Activated T-helper 1 cell treated with Interleukin-2 at 50 U/mL for 16 hours (primary cell): ENCODE measurements at places on chromosomes 12 and 14.

- no peak for DNase-seq
These were observed 70.5 kb downstream of the VCPKMT start for GRCh38 chr14:50045837-50046236.

GRCh38 chr14:84080944-84081343, 1449.0 kb upstream of the FLRT2 start:
- no peak for DNase-seq

DNA sequence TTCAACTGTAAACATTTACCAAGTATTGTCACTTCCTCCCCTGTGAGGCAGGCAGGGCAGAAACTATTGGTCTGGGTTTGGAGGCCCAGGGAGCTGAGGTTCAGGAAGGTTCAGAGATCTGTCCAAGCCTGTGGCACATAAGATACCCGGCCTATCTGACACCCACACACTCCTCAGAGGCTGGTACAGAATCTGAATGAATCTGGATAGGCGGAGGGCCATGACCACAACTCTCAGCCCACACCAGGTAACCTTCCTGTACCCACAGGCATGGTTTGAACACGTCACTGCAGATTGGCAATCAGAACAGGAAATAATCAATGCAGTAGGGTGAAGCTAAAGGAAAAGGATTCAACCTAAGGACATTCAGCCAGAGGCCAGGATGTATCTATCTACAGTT, 92.8 kb upstream of the TMCC3 start:
- DNase-seq = no peak

DNA sequence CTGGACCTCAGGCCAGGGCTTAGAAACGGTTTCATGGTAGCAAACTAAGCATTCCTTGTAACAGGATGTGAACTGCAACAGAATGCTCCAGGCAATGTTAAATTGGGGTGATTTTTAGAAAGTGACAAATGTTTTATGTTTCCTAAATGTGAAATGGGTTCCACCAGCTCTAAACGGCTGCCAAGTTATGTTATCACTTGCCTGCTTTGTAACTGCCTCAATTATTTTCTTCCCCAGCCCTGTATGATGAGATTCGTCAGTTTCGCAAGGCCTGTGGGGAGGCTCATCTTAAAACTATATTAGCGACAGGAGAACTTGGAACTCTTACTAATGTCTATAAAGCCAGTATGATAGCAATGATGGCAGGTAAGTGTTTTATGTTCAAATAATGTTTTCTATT, 70.9 kb downstream of the DERA start:
- DNase-seq = no peak

DNA sequence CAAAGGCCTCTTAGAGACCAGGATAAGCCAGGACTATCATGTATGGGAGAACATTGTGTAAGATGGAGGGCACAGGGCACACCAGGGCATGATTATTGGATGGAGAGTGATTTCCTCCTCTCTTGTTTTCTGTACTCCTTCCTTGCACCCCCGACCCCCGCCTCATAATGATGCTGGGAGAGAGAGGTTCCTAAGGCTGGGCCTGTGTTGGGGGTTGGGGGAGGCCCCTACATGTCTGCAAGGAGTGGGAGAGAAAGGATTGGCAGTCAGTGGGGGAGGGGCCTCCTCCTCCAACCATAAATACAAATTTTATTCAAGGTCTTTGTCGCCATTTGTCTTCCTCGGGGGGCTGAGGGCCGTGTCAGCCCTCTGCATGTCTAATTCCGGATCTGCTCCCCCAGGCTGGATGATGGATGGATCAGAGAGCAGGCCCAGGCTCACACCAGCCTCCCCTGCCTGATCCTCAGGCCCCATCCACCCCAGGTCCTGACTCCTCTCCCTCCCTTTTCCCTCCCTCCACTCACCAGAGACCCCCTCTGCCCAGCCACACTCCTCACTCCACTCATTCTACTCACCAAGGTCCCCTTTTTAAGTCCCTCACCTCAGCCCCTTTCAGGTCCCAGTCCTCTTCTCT, 2.0 kb upstream of the C1QL4 start:
- no peak for DNase-seq

DNA sequence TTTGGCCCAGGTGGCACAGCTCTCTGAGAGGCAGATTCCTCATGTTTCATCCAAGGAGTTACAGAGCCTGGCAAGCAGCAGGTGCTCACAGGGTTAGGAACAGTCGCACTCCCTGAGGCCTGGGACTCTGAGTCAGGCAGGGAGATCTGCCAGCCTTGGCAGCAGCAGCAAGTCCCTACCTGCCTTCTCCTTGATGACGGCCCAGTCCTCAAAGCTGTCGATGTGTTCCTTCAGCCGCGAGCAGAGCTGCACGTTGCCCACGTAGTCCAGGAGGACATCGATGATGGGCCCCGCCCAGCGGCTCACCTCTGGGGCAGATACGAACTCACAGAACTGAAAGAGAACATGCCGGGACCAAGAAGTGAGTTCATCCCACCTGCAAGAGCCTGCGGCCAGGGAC, 10.4 kb downstream of the FAM181A start:
- no peak for DNase-seq

DNA sequence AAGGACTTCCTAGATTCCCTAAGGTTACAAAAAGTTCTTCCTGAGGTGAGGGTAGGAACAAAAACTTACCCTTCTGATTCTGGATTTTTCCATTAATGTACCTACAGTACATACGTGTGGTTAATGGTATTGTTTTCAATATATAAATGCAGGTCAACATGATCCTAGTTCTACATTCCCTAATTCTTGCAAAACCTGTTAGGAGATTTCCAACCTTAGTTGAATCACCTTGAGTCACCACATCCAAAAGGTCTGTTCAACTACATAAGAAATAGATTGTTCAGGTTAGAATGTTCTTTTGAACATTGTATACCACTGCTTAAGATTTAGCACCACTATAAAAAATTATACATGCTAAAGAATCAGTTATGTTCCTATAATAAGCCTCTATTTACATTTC, 118.9 kb downstream of the GARIN6 start:
- no peak for DNase-seq

DNA sequence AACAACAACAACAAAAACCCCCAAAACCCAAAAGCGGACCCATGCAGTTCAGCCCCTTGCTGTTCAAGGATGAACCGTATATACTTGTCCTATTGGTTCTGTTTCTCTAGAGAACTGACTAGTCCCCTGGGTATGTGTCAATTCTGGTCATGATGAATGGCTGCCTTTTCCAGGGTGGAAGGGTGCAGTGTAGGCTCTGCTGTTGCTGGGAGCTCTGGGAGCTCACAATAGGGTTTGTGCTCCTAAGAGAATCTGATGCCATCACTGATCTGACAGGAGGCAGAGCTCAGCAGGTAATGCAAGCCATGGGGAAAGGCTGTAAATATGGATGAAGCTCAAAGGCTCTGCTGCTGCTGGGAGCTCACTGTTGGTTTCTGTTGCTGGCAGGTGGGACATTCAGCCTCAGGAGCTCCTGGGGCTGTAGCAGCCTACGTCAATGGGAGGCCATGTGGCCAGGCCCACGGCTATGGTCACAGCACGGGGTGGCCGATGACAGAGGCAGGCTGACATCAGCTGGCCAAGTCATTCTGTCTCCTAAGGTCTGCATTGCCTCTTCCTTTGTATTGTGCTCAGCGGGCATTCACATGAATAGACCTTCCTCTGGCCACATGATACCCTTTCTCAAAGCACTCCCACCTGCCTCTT, 37.9 kb downstream of the DLK1 start:
- no peak for DNase-seq

- DNase-seq = no peak
These were observed 2.1 kb downstream of the SLC39A2 start for GRCh38 chr14:21001218-21001617.

GRCh38 chr14:40656311-40656710, 950.4 kb upstream of the LRFN5 start:
- DNase-seq = no peak

DNA sequence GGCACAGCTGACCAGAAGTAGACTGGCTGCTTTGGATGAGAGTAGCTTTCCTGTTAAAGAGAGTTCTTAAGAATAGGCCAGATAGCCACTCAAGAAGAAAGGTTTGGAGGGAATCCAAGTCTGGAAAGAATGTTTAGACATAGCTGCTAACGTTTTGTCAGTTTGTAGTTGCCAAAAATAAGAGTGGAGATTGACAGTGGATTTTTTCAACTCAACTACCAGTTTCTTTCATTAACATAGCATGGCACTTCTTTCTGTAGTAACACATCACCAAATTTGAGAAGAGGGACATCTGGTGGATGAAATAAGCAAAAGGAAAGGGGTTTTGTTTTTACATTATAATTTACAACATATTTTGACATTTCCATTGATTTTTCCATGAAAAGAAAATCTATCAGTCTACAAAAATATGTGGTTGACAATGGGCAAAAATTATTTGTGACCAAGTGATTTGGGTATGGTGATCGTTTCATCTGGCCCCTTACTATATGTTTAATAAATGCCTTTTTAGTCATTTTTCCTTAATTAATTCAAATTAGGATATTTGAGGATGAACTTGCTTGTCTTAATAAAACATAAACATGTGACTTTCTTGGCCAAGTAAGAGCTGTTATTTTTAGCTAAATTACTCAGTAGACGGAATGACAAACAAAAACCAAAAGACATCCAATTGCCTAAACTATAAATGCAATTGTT, 71.1 kb downstream of the PTPRR start:
- no peak for DNase-seq

GRCh38 chr12:119308708-119309456, 25.6 kb upstream of the CCDC60 start:
- DNase-seq = no peak

DNA sequence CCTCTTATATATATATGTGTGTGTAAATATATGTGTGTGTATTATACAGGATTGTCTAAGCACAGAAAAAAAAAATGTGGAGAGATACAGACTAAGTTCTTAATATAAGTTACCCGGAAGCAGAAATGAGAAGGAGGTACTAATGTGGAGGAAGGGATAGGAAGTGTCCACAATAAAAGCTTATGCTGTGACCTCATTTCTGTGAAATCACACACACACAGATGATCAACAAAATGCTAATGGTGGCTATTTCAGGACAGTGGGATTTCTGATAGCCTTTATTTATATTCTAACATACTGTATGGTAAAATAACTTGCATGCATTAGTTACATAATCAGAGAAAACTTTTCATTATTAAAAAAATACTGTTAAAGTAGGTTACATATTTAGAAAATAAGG, 8.5 kb upstream of the RAD51AP1 start:
- no peak for DNase-seq

DNA sequence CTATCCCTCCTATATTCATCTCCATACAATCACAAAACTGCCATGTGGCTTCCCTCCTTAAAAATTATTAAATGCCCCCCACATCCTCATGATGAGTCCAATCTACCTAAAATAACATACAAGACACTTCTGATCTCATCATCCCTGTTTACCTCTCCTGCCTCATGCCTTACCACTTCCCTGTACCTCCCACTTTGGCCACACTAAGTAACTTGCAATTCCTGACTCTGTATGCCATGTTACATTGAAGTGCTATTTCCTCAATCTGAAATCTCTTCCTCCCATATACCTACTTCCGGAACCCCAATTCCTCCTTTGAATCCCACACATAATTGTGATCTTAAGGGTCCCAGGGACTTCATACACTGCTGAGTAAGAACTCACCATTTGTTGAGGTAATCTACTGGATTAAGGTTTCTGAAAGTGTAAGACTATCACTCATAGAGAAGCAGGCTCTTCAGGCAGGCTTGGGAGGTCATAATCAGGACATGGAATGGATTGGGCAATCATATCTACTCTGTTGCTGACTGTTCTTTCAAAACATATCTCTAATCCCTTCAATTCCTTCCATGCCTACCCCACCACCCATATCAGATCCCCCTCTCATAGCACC, 117.6 kb upstream of the PLEKHG7 start:
- DNase-seq = no peak

DNA sequence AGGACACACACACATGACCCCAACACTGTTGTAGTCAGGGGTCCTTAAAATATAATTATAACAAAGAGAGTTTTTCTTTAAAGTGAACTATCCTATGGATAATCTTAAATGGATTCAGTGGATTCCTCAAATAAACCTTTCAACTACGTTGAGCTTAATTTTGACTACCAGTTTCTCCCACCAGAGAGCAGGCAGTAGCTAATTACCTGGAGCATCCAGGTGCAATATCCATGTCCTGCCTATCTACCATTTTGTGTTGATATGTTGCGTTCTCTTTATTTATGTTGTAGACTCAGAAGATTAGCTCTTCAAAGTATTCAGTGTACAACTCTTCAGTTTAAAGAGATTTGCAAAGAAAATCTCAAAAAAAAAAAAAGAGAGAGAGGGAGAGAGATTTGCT, 127.2 kb upstream of the GZMB start:
- DNase-seq = no peak

DNA sequence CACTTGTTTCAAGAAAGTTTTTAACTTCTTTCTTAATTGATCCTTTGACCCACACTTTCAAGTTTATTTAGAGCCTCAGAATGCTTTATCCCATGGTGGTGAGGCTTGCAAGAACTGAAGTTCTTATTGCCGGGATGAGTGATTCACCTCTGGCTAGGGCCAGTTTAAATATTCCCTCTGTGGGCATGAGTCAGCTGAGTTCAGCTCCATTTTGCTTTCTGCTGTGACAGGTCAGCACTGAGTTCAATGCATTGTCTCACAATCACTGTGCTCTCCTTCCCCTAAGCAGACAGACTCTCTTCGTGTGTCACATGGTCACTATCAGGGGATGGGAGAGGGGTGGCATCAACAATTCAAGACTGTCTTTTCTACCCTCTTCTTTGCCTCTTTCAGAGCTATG, 514.6 kb upstream of the FBXO33 start:
- DNase-seq = no peak

DNA sequence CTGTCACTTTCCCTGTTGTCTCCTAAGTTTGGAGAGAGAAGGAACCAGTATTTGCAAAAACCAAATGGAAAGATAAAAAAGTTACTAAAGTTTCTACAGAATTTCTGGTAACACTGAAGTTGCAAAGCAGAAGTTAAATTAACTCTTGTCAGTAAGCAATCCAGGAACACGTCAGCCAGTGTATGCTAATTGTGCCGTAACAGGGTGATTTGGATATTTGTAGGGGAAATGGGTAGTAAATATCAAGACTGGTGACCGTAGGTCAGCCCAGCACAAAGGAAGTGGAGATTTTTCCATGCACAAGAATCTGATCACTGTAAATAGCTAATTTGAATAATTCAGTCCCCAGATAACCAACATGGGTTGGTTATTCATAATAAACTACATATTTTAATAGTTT, 2.3 kb downstream of the CDKN1B start:
- DNase-seq = no peak

GRCh38 chr14:46717211-46717610, 65.6 kb upstream of the RPL10L start:
- no peak for DNase-seq

DNA sequence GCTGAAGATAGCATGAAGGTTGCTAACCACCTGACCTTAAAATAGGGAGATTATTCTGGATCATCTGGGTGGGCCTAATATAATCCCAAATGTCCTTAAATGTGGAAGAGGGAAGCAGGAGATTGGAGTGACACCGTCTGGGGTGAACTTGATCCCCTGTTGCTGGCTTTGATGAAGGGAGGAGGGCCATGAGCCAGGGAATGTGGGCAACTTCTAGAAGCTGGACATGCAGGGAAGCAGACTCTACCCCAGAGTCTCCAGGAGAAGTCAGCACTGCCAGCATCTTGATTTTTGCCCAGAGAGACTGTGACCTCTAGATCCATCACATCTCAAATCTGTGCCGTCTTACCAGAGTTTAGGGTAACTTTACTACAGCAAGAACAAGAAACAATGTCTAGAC, 9.2 kb upstream of the KRT5 start:
- no peak for DNase-seq

- DNase-seq = no peak
These were observed 52.0 kb downstream of the STX2 start for GRCh38 chr12:130787041-130787440.
